ENCODE measurements at places on chromosomes 5 and 9.

GRCh38 chr9:74942801-74943200, 9.9 kb downstream of the C9orf40 start:
- peak; percentile 12 for DNase-seq

DNA sequence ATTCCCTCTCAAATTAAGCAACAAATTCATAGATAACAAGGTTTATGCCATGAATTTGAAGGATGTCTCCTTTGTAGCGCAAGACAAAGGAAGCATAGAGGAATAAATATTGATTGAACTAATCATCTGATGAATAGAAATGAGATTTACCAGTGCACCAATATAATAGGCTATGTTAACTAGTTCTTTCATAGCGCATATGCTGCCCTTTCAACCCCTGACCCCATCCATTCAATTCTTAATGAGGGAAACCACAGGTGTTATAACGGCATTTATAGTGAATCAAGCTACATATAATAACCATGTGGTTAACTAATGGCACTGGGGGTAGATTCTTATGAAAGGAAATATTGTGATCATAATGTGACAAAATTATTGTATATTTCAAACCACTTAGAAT, 6.5 kb downstream of the RORB start:
- DNase-seq: no peak

- DNase-seq: no peak
Observed at GRCh38 chr9:37155601-37156000, 35.2 kb downstream of the ZCCHC7 start.

DNA sequence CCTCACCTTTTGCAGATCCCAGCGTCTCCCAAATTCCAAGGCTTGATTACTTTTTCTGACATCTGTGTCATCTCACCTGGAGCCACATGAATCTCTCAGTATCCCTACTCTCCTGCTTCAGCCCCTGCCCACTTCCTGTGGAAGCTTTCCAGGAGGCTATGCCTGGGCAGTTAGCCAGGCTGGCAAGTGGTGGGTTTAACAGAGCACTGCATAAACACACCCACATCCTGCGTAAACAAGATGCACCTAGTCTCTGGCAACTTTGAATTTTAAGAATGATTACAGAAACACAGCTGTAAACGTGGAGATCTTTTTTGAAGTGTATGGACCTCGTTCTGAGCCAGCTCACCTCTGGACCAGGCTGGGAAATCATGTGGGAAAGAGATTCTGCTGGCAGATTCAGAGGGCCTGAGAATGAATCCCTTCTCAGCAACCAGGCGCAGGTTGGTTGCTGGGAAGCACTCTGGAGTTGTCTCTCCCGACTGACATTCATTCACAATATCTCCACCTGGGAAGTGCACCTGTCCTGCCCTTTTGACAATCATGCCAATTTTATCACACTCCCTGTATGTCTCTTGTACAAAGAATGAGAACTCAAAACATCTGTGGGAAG, 55.7 kb upstream of the FANCC start:
- no peak for DNase-seq

- no peak for DNase-seq
Observed at GRCh38 chr5:153907170-153907775, 131.4 kb downstream of the FAM114A2 start.

Measured in activated T-helper 9 cell treated with anti-CD3 and anti-CD28 coated beads, Interleukin-2, amount 50 U/mL, for 16 hours (primary cell).